ENCODE measurements at places on chromosomes 1 and 21. TPM values are rescaled to one million over a fixed set of nuclear protein-coding genes. Genes with fewer than 3 reads are reported as not detected.
A peak's percentile ranks its signal among the peaks of the same experiment; 100 is the strongest.

DNA sequence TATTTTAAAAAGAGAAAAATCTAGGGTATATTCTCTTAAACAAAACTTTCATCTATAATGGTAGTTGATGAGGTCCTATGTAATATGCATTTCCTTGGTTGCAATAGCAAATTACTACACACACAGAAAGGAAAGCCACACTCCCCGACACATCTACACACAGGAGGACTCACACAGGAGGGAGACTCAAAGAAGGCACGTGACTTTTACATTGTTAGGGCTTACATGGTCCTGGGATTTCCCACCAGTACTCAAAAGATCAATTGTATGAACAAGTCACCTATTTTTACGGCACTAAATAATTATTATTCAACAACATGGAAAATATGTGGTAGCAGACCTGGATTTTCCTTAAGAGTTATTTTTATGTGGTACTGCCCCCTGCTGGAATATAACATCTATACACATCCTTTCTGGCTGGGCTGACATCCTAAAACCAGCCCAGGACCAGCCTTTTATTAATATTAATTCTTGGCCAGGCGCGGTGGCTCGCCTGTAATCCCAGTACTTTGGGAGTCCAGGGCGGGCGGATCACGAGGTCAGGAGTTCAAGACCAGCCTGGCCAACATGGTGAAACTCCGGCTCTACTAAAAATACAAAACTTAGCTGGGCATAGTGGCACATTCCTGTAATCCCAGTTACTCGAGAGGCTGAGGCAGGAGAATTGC lies 33.9 kb upstream of the LGALS8 start:
- DNase-seq = peak; percentile 55

DNA sequence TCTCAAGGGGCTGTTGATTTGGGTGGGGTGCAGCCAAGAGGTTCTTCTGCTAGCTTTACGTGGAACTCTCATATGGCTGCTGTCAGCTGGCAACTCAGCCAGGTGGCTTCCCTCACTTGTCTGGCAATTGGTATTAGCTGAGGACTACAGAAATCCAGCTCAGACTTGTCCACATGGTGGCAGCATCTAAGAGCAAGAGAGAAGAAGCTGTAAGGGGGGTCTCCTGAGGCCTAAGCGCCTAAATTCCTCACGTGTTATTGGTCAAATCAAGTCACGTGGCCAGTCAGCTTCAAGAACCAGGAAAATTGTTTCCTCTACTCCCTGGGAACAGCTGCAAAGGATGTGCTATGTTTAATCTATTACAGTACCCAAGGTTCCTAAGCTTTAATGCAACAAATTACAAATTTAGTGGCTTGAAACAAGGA lies 4.2 kb upstream of the DYRK3 start:
- peak; percentile 93 for DNase-seq

DNA sequence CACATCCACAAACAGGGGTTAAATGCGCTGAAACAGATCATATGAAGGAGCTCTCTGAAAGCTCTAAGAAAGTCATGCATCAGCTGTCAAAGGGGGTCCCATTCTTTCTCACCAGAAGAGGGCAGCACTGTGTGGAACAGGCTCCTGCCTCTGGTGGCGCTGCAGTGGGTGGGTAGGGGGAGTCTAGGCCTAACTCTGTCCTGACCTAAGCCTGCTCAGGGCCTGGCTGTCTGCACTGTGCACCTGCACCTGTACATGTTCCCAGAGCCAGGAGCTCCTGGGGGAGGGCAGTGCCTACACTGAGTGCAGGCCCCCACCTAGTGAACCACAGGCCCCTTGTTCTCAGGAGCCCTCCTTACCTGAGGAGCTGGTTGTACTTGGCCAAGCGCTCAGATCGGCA lies 16.0 kb downstream of the ENO1 start:
- no peak for DNase-seq

DNA sequence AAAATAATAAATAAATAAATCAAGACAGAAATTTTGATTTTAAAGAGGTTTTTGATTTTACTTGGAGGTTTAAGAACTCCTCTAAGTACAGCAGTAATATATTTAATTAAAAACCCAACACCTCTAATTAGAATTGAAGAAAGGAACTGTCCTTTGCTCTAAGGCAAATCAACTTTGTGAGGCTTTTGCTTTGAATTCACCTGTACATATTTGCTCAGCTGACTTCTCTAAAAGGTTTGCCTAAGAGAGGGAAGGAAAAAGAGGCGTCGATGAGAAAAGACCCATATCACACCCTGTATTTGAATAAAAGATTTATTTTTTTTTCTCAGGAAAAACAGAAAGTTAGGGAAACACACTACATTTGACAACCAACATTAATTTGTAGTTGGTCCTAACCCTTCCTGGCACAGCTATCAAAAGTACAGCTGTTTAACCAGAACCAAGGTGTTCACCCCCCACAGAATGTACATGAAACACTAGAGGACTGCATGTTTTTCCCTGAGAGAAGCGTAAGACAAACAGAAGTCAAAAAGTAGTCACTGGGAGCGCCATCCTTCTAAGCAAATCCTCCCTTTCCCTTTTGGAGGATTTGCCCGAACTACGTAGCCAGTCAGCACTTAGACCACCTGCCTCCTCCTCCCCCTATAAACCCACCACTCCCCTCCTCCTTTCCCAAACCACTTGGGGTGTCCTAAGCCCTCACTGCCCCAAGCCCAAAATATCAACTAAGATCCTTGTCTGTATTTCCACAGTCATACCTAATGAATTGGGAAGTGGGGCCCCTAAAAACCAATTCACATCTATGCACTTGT lies 4.9 kb downstream of the MCL1 start:
- no peak for DNase-seq

GRCh38 chr21:44450402-44450801 lies 4.9 kb upstream of the LRRC3 start:
- no peak for DNase-seq

GRCh38 chr1:116020668-116021272 lies 44.5 kb downstream of the SLC22A15 start:
- DNase-seq = peak; percentile 40

GRCh38 chr1:81126989-81127581 lies 673.6 kb upstream of the ADGRL2 start:
- peak; percentile 49 for DNase-seq

GRCh38 chr1:95145493-95145892 lies 28.3 kb downstream of the TLCD4 start:
- DNase-seq = no peak

DNA sequence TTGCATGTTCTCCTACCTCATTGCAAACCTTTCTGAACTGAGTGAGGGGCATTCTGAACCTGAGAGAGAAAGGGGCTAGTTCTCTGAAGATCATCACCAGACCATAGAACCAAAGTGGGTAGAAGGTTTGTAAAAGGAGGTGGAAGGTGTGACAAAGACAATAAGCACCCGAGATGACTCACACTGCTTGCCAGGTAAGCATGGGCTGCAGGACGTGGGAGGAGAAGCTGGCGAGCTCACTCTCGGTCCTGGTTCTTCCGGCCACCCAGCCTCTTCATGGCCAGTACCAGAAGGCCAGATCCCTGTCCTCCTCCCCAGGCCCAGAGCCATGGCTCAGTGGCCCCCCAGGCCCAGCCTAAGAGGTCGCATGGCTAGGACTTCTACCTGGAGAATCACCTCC lies 128.3 kb downstream of the TMEM53 start:
- no peak for DNase-seq

Gene WNT2B
- total RNA-seq = 0.56 TPM

Gene TENT5C
- total RNA-seq = 5.3 TPM

Gene OR6K3
- total RNA-seq = not detected

Gene WNT3A
- not detected for total RNA-seq

Gene DSCAM
- under 0.01 TPM for total RNA-seq

Gene LAX1
- total RNA-seq = not detected

Gene ADORA1
- total RNA-seq = under 0.01 TPM

Data from IMR-90 (cell line).